ENCODE measurements at places on chromosomes 11 and 22. TPM values are rescaled to one million over a fixed set of nuclear protein-coding genes. Genes with fewer than 3 reads are reported as not detected.

Gene KCNJ5
- 10.4 TPM for total RNA-seq

Gene MPEG1
- 1.2 TPM for total RNA-seq

Gene OR51B2
- not detected for total RNA-seq

GRCh38 chr11:10497371-10498021 lies 42.4 kb downstream of the AMPD3 start:
- DNase-seq, result no peak

DNA sequence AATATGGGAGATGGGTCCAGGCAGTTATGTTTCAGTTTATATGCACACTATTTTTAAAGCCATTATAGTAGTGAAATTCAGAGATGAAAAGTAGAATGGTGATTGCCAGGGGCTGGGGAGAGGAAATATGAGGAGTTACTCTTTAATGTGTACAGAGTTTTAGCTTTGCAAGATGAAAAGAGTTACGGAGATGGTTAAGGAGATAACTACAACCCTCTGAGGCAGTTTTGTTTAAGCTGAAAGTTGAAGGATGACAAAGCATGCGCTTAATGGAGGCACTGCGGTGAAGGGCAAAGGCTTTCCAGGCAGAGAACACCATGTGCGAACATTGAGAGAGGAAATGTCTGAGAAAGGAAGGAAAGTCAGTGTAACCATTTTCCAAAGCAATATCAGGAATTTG lies 18.2 kb upstream of the BMAL1 start:
- no peak for DNase-seq

GRCh38 chr11:67120881-67121710 lies 2.0 kb downstream of the KDM2A start:
- DNase-seq, result no peak

GRCh38 chr11:130721023-130721681 lies 195.1 kb downstream of the SNX19 start:
- no peak for DNase-seq

GRCh38 chr22:36068776-36069344 lies 40.2 kb upstream of the RBFOX2 start:
- DNase-seq, result no peak
